ENCODE measurements at places on chromosomes 7 and 10. TPM values are rescaled to one million over a fixed set of nuclear protein-coding genes. Genes with fewer than 3 reads are reported as not detected.

DNA sequence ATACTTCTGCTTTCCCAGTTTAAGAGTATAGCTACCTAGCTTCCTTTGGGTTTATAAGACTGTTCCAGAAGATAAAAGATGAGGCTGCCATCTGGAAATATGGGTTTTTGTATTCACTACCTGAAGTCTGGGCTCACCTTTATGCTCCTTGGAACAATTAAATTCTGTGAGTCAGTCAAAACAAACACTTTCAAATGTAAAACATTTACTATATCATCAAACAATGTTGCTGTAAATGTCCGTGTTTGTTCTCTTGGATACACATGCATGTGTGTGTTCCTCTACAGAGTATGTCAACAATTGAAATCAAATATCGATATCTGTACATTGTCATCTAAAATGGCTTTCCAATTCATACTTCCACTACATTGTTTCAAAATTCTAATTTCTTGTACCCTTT is 525.6 kb downstream of the MDFIC start:
- no peak overlapping the region for H3K27ac ChIP-seq
- no peak for DNase-seq
- H3K27me3 ChIP-seq = no peaks in the 10 kb centered on the region
- H3K4me1 ChIP-seq = no peaks in the 10 kb centered on the region
- no peaks in the 10 kb centered on the region for H3K36me3 ChIP-seq

- DNase-seq = no peak
- no peaks in the 10 kb centered on the region for H3K4me1 ChIP-seq
- H3K36me3 ChIP-seq = no peaks in the 10 kb centered on the region
- H3K4me3 ChIP-seq = no peak overlapping the region
- H3K27ac ChIP-seq = no peak overlapping the region
- no peaks in the 10 kb centered on the region for H3K27me3 ChIP-seq
Observed at GRCh38 chr10:35226507-35226906, 99.9 kb downstream of the CREM start.

DNA sequence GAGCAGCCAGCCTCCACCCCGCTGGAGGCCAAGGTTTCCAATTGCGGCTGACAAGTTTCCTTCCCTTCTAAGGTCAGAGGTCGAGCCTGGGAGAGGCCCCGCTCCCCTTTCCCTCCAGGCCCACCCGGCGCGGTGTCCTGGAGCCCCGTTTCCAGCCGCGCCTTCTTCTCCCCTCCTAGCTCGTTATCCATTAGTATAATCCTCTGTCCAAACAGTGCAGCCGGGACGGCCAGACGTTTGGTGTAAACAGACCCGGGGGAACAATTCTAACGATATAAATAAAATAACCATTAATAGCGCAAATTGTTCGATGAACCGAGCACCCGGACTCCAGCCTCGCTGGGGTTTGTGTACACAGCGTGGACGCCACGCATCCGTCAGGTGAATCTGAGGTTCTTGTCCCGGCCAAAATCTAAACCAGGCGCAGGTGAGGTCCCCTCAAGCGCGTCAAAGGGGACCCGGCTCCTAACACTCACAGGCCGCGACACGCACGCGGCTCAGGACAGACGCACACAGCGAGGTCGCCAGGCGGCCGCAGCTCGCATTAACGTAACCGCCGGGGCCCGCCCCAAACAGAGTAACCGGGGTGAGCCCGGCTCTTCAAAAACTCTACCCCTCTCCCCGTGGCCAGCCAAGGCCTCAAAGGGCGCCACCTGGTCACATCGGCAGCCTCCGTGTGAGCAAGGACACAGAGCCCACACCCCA is 10.8 kb upstream of the NKX2-3 start:
- H3K4me1 ChIP-seq = peaks cover 62% of the 10 kb centered on the region
- peak; percentile 75 for DNase-seq
- no peaks in the 10 kb centered on the region for H3K36me3 ChIP-seq
- H3K4me3 ChIP-seq = no peak overlapping the region
- H3K27me3 ChIP-seq = no peaks in the 10 kb centered on the region

- H3K27me3 ChIP-seq = no peaks in the 10 kb centered on the region
- DNase-seq = no peak
- H3K4me1 ChIP-seq = no peaks in the 10 kb centered on the region
- no peak overlapping the region for H3K27ac ChIP-seq
- no peaks in the 10 kb centered on the region for H3K36me3 ChIP-seq
Observed at GRCh38 chr10:1293157-1293556, 237.0 kb downstream of the WDR37 start.

DNA sequence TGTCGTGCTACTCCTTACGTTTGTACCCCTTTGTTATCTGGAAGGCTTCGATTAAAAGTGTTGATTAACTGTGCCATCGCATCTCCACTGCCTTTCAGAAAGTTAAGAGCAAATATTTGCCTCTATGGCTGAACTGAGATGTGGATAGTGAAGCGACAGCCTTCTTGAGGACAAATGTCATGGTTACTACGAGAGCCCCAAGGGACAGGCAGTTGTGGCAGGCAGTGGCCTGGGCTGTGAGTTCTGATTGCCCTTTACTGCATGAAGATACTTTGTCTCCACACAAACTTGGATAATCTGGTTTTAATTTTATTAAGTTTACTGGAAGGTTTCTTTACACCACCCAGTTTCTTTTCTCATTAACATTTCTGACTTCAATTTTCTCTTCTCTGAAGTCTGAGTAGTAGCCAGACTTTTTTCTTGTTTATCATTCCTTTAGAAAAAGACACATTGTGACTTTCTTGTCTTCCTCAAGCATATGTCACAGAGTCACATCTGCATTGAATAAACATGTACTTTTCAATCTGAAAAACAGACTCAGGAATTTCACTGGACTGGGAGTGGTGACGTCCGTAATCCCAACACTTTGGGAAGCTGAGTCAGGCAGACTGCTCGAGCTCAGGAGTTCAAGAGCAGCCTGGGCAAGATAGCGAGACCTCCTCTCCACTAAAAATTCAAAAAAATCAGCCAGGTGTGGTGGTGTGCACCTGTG is 1.5 kb downstream of the TAS2R41 start:
- no peaks in the 10 kb centered on the region for H3K4me1 ChIP-seq
- H3K36me3 ChIP-seq = no peaks in the 10 kb centered on the region
- H3K27ac ChIP-seq = no peak overlapping the region
- no peak overlapping the region for H3K4me3 ChIP-seq
- no peak for DNase-seq
- no peaks in the 10 kb centered on the region for H3K27me3 ChIP-seq

DNA sequence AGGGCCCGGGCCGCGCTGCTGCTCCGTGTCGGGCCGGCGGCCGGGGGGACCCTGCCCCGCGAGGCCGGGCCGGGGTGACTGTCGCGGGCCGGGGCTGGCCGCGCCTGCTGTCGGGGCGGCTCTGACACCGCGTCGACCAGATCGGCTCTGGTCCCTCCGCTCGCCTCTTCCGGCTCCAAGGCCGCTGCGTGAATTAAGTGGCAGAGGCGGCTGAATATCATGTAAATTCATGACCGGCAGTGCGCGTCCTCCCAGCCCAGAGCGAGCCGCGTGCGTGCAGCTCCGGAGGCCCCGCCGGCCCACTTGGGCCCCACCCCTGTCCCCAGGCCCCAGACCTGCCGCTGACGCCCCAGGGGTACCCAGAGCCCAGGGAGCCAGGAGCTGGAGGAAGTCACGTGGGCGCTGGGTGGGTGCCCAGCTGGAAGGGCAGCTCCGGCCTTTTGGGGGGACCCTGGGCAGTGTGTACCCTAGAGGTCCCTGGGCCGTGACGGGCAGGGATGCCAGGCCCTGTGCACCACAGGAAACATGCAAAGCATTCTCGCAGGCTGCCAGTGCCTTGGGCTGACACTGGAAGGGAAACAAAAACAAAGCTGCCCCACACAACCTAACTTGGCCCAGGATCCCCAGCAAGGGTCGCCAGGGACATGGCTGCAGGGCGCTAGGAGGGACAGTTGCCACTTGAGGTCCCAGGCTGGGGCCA is 584.0 kb upstream of the MKI67 start:
- no peak for DNase-seq
- H3K36me3 ChIP-seq = no peaks in the 10 kb centered on the region
- H3K27ac ChIP-seq = no peak overlapping the region
- H3K4me1 ChIP-seq = no peaks in the 10 kb centered on the region

AKR1D1 gene
- not detected for total RNA-seq

SNCG gene
- 25.5 TPM for total RNA-seq

SAMD9L gene
- total RNA-seq = 6.9 TPM

GOLGA7B gene
- total RNA-seq = 0.55 TPM
